HL-60 (cell line): ENCODE measurements at places on chromosomes 1 and 21.

DNA sequence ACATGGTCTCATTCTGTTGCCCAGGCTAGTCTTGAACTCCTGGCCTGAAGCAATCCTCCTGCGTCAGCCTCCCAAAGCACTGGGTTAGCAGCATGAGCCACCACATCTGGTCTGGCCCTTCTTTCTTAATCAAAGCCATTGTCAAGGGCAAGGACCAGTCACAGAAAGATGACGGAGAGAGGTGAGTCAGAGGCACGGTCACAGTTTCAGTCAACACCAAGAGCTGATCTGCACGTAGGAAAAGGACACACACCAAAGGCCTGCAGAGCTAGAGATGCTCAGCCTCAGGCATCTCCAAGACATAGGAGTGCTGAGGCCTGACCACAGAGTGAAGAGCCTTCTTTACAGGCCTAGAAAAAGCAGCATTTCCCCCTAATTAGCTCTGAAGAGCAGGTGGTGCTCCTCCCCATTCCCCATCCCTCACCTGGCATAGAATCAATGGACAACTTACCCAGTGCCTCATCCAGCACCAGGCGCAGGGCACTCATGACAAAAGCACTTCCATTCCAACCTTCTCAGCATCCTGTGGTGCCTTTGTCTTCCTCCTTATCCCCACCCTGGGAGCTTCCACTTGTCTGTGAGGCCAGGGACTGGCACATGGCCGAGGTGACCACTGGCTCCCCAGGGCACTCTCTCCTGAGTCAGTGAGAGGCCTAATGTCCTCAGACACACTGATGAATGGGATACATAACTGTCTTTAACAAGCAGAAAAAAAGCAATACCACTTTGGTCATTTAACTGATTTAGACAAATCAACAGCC lies 139.8 kb downstream of the AJAP1 start:
- DNase-seq: no peak

GRCh38 chr1:9590945-9591668 lies 2.4 kb downstream of the TMEM201 start:
- DNase-seq: no peak

- no peak for DNase-seq
Observed at GRCh38 chr1:42179275-42179674, 14.7 kb upstream of the GUCA2A start.

- DNase-seq: peak; percentile 82
Observed at GRCh38 chr1:202154766-202155477, 5.5 kb downstream of the PTPN7 start.

- DNase-seq: no peak
Observed at GRCh38 chr21:24897883-24898282, 709.4 kb downstream of the MRPL39 start.

DNA sequence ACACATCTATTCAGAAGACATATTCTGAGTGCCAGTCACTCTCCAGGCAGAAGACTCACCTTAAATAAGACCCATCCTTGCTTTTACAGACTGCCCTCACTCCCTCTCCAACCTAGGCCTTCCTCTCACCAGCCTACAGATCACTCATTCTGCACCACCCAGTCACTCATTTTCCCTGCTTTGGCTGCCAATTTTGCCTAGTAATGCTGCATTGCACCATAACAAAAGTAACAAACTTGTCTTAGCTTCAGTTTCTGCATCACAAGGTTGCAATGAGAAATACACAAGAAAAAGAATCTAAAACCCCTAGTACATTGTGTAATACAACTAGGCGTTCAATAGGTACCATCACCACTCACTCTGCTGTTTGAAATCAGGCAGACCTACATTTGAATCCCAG lies 292.4 kb downstream of the PLPP3 start:
- DNase-seq: no peak

GRCh38 chr1:150765296-150765976 lies at the start of gene CTSS:
CTSS (minus strand) TSS chr1:150765778; CDS start chr1:150764763, 1,015 bp downstream.
- DNase-seq: no peak

GRCh38 chr1:59354709-59355337 lies 57.9 kb downstream of the FGGY start:
- no peak for DNase-seq

DNA sequence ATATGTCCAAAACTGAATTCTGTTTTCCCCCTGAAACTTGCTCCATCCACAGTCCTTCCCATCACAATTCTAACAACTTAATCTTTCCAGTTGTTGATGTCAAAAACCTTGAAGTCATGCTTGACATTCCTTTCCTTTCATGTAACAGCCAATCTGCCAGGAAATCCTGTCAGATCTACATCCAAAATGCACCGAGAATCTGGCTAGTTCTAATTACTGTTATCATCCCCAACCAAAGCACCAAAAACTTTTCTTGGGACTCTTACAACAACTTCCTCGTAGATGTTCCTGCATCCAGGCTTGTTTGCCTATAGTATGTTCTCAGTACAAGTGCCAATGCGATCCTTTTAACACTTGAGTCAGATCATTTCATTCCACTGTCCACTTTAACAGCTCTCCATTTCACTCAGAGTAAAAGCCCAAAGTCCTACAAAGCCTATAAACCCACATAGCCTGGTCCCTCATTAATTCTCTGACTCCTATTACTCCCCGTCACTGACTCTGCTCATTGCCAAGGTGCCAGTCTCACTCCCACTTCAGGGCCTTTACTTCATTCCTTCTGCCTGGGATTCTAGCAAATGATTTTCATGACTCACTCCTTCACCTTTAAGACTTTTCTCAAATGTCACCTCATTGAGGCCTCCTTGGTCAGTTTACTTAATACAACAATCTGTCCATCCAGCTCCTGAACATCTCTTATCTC lies 493.2 kb upstream of the NFIA start:
- no peak for DNase-seq

- DNase-seq: no peak
Observed at GRCh38 chr1:116668277-116668676, 744 bp upstream of the IGSF3 start.

DNA sequence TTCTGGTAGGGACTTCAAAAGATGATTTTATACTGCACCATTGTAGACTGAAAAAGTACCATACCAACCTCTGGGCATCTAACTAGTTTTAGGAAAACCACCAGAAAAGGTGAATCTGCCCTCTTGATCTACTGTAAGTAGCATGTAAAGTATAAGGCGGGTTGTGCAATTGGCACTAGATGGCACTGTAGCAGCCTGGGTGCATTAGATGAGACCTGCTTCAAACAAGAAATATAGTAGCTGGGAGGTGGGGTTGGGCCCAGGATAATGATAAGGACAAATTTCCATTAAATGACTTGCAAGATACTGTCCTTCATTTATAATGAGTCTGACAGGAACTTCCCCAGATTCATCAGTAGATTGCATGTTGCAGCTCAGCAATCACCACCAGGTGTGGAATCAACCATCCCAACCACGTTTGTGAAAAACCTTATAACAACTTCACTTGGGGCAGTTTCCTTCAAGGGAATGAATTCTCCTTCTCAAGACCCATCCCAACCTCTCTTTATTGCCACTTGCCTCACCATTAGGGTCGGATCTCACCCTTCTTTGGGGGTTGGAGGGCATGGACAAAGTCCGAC lies 37.3 kb upstream of the IL10 start:
- peak; percentile 45 for DNase-seq

GRCh38 chr1:198326915-198327314 lies 170.1 kb downstream of the NEK7 start:
- DNase-seq: no peak

DNA sequence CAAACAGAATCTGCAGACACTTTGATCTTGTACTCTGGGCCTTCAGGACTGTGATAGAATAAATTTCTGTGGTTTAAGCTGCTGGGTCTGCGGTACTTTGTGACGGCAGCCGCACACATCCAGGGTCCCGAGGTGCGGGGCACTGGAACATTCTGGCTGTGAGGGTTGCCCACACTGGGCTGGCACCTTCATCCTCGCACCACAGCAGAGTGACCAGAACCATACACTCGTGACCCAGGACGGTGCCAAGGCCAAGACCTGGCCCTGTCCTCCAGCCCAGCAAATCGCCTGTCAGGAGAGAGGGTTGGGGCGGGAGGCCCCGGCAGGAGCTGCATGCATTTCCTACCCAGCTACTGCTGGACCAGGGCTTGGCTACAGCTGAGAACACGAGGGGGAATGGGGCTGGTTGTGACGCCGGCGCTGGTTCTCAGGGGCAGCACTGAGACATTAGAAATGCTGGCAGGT lies 2.6 kb upstream of the FTCD start:
- DNase-seq: no peak

DNA sequence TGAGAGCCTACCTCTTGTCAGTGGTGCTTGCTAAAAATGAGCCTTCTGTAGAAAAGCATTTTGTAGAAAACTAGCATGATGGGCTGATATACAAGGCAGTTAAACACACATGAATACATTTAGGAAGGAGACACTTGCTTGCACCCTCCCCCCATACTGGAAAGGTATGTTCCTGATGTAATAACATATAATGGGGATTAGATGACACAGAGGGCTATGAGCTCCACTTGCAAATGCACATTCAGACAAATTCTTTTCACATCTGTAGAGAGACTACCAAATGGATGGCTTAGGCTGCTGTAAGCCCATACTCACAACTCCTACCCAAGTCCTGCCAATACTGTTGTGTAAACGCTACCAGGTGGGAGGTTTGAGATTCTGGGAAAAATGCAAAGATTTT lies 634.0 kb downstream of the SMYD3 start:
- no peak for DNase-seq

DNA sequence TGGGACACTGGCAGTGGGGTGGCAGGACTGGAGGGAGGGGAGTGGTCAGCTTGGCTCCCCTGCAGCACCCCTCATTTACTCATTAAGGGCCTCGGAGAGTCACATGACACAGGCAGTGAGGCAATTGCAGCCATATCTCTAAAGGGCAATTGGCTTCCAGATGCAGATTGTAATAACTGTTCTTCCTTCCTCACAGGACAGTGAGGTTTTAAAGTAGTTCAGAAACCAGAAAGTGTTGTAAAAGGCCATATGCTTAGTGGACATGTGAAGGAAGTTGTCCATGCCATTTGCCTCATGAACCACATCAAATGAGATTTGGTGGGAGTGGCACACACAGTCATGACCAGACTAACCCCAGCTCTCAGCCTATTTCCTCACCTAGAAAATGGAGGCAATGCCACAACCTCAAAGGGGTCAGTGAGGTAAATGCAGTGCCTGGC lies 11.1 kb downstream of the MTX1 start:
- DNase-seq: no peak

DNA sequence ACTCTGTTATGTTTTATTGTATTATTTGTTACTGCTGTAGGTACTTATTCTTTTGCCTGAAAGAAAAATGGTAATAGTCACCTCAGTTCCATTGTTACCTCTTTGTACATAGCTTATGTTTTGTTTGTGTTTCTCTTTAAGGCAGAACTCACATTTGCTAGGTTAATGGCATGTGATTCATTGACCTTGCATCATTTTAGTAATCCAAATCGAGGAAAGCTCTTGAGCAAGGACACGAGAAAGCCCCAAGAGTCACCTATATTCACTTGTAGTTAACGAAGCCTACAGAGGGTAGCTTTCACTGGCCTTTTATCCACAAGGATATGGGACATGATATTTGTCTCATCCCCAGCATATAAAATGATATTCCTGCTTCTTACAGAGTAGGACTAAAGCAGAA lies 1765.2 kb downstream of the NCAM2 start:
- DNase-seq: no peak

- DNase-seq: no peak
Observed at GRCh38 chr1:109105881-109106280, 8.0 kb upstream of the ELAPOR1 start.

DNA sequence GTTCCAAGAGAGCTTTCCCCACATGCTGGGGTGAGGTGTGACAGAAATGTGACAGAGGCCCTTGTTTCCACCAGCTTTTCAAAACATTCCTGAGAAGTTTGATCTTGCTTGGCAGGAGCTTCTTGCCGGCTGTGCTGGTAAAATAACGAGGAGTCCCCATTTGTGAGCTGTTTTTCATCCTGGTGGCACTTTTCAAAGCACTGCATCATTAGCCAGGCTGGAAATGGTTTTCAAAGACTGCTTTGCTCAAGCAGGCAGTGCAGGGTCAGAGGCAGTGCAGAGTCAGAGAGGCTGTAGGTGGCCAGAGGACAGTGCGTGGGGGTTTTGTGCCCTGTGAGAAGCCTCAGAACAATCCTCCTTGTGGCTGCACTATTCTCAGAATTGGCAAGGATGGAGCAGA lies 75.8 kb upstream of the KCNA3 start:
- DNase-seq: no peak

DNA sequence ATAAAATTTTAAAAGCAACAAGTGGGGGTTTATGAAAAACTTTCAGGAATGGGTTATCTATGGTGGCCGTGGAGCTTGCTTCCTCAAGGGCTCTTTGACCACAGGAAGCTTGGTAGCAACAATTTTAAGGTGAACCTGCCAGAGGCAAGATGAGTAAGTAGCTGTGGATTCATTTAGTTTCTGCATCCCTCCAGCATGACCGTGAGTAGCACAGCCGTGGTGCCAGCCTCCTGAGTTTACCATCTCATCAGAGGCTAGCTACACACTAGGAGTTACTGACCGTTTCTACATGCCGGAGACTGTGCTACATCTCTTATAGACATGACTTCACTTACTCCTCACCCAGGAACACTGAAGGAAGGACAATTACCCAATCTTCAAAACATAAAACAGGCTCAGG lies 30.1 kb upstream of the PLEKHG5 start:
- DNase-seq: no peak

DNA sequence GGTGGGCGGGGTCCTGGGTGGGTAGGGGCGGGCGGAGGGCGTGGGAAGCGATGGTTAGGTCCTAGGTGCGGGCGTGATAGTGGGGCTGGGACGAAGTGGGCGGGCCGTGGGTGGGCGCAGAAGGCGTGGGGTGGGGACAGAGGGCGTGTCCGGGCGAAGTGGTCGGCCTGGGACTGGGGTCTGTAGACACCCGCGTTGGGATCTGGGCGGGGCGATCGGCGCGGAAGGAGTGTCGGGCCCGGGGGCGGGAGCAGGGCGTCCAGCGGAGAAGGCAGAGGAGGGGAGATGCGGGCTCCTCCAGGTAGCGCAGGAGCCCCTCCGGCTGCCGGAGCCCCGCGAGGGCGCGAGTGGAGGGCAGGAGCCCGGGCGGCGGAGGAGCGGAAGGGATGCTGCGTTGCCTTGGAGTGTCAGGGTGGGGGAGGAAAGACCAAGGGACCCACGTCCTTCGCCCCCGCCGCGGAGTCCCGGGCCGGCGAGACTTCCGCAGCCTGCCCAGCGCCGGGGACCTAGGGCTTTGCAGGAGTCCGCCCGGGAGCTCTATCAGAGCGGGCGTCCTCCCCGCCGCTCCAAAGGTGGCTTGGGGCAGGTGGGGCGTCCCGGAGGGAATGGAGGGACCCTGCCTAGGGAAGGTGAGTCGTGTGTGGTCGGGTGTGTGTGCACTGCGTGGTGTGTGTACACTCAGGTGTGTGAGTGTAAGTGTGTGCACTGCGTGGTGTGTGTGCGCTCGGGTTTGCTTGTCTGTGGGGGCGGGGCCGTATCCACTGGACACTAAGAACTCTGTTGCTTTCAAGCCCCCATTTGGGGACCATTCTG lies 27.0 kb upstream of the PRSS38 start:
- DNase-seq: peak; percentile 20

GRCh38 chr1:64343105-64343822 lies 126.7 kb upstream of the CACHD1 start:
- no peak for DNase-seq

- DNase-seq: no peak
Observed at GRCh38 chr1:17214876-17215544, 10.1 kb downstream of the PADI1 start.
